ENCODE measurements at places on chromosomes 16 and 17.

DNA sequence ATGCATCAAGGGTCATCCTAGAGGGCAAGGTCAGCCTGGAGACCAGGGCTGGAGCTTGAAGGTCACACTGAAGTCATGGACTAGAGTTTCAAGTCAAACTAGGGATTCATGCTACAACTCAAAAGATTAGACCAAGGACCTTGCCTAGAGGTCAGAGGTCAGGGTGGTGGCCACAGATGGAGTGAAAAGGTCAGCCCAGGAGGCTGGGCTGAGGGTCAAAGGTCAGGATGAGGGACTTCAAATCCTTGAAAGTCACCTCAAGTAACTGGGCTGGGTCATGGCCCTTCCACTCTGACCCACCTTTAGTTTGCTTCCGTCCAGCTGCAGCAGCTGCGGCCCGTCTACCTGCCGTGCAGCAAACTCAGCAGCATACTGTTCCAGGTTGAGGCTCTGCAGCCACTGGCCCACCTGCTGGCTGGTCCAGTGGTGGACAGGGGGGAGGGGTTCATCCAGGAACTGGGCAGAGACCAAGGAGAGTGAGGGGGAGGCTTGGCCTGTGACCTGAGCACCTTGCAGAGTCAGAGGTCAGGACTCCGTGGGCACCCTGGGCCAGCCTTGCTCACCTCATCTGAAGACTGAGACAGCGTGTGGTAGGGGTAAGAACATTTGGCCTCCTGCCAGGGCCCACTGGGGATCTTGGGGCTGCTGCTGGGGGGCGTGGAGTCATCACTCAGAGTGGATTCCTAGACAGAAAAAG is 16.2 kb downstream of the SAMD14 start:
- DNase-seq = no peak

- DNase-seq = peak; percentile 92
Measured at GRCh38 chr16:88706229-88706964, at the start of the genes CTU2 and RNF166. Gene CTU2, plus strand, starts transcription at chr16:88706503. Its CDS starts 28 bp downstream, at chr16:88706531. Gene RNF166, minus strand, starts transcription at chr16:88706408. Its CDS starts 83 bp downstream, at chr16:88706325.

DNA sequence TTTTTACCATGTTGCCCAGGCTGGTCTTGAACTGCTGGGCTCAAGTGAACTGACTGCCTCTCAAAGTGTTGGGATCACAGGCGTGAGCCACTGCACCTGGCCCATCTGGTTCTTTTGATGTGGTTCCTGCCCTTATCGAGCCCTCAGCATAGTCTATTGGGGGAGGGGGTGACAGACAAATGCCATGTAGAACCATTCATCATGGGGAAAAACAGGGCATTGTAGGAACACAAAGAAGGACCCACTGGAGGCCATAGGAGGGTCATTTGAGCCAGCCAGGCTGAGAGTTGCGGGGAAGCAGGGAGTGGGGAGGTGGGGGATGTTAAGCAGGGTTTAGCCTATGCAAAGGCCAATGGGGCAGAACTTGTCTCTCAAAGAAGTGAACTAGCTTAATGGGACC is 11.9 kb downstream of the SEC14L5 start:
- DNase-seq = no peak

DNA sequence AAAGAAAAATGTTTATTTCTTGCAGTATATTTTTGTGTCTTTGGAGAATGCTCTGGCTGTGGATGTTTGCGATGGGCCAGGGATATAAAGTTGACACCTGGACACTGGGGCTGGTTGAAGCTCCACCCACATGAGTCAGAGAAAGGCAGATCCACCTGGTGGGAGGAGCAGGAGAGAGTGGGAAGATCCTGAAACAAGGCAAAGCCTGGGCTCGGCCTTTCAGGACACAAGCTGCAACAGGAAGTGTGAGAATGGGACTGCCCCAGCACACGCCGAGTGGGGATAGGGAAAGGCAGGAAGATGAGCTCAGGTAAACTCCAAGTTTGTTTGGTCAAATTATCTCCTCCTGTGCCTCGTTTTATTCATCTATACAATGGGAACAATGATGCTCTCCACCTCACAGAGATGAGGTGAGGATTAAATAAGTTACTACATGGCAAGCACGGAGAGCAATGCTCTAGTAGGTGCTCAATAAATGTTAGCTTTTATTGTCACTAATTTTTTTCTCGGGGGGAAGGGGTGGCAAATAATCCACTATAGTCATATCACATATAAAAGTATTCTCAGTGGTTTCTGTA is 21.4 kb upstream of the PITPNM3 start:
- no peak for DNase-seq

DNA sequence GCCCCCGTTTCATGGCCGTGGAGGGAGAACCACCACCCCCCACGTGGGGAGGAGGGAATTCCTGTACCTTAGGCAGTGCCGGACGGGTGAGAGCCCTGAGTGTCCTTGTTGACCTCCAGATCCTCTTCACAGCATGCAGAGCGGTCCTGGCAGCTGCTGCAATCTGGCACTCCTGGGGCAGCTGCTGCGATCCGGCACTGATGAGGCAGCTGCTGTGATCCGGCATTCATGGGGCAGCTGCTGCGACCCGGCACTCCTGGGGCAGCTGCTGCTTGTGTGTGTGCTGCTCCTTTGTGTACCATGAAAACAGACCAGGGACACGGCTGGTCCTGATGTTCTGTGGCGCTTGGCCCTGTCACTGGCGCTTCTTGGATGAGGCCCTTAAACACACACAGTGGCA is 12.8 kb downstream of the ZNF778 start:
- DNase-seq = peak; percentile 71

DNA sequence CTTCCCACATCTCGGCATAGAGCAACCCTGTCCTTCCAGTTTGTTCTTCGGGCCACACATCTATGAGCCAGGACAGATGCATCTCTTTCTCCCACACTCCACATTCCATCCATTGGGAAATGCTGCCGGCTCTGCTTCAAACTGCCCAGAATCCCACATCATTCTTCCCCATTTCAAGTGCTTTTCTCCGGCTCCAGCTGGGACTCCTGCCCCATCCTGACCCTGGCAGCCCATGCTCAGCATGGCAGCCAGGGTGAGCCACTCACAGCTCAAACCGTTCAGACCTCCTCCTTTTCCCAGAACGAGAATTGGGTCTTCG is 132.8 kb upstream of the SDK2 start:
- no peak for DNase-seq

DNA sequence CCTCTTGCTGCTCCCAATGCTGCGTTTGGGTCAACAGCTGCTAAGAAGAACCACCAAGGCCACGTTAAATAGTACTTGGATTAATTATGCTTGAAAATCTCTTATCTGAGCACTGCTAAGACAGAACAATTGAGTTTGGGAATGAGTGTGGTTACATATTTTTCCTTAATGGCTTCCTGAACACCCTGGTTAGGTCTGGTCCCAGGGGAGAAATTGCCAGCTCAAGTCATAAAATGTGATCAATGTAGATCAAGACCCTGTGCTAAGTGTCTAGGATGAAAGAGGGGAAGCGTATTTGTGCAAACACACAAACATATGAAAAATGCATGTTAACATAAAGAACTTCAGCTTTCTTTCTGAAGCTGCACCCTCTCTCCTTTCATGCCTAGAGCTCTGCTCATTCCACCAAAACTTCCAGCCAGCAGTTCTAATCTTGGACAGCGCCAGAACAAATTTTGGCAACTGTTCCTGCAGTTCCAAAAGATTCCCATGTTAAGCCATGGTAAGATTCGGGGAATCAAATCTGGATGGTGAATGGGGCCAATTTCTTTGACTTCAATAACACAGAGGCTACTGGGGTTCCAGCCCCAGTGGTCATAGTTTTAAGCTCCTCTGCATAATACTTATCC is 72.0 kb downstream of the ZFHX3 start:
- no peak for DNase-seq

DNA sequence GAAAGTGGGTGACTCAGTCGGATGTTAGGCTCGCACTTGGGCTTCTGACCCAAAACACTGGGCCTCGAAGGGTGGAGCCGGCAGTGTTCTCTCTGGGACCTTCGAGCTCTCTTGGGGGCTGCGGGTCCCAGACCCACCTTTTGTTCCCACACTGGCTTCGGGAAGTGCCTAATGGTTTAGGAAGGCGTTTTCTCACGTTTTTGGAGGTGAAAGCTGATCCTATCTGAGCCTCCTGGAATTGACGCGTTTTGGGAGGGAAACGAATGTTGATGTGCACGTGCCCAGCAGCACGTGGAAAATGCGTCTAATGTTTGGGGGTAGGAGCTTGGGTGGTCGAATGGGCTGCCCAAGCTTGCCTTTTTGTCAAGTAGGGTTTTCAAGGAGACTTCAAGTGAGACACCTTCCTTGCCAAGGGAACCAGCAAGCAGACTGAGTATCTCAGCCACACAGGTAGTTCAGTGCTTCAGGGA is 666 bp downstream of the HGS start:
- no peak for DNase-seq

DNA sequence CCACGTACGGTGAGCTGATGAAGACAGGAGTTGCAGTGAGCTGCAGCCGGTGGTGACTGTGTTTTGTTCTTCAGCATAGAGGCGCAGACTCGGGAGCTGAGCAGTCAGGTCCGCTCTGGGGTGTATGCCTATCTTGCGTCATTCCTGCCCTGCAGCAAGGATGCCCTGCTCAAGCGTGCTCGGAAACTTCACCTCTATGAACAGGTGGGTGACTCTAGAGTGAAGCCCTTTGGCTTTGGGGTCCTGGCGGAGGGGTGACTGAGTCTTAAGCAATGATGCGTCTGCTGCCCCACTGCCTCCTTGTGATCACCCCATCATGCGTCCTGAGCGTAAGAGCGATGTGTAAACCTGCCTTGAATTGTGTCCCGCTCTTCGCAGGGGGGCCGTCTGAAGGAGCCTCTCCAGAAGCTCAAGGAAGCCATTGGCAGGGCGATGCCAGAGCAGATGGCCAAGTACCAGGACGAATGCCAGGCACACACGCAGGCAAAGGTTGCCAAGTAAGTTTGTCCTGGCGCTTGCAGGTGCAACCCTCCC is 22.9 kb downstream of the UBN1 start:
- no peak for DNase-seq

DNA sequence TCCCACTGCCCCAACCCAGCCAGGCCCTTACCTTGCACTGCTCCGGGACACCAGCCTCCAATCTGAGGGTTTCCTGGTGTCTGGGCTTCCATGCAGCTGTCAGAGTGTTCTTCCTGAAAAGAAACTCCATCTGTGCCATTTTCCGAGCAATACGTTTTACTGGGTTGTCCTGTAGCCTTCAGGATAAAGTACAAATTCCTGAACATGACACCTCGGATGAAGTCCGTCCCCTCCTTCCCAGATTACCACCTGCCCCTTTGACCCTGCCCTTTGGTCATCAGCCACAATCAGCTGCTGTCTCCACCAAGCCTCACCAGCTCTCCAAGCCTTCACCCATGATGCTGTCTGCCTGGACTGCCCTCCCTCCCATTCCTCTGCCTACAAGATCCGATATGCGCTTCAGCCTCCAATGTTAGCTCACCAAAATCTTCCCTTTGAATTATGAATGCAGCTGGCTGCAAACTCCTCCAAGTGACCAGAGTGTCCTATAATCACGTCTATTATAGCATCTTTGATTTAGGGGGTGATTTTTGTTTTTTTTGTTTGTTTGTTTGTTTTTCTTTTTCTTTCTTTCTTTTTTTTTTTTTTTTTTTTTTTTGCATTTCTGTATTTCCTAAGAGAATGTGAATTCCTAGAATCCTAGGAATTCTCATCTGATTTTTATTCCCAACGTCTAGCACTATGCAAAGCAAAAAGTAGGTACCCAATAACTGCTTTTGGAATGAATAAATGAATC is 60.6 kb upstream of the KIFC3 start:
- no peak for DNase-seq

- DNase-seq = no peak
Measured at GRCh38 chr16:88353691-88354090, 29.1 kb upstream of the ZNF469 start.

GRCh38 chr16:23748630-23749029 is 6.2 kb upstream of the CHP2 start:
- no peak for DNase-seq

GRCh38 chr16:65908568-65908967 is 457.9 kb upstream of the CDH5 start:
- no peak for DNase-seq

DNA sequence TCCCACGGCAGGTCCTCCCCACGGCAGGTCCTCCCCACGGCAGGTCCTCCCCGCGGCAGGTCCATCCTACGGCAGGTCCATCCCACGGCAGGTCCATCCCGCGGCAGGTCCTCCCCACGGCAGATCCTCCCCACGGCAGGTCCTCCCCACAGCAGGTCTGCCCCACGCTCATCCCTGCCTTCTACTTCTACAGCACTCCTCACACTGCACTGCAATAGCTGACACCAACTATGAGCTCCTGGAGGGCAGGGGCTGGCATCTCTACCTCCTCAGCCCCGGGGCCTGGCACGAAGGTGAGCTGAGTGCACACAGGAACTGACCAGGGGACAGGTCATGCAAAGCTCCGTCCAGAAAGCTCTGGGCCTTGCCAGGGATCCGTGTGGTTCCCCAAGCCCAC is 45.3 kb downstream of the RPH3AL start:
- DNase-seq = no peak

DNA sequence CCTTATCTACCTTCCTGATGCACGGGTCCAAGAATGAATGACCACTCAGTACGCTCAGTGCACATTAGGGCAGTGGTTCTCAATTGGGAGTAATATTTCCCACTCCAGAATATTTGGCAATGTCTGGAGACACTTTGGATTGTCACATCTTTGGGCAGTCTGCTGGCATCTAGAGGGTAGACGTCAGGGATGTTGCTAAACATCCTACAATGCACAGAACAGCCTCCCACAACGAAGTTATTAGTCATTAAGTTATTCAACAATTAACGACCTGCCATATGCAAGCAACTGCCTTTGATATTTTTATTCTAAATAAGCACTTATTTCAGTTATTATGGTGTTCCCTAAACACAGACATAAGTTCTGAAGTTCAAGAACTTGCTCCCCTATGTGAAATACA is 669.3 kb downstream of the TOX3 start:
- DNase-seq = no peak

GRCh38 chr17:58722696-58723095 is 30.3 kb downstream of the RAD51C start:
- no peak for DNase-seq

- DNase-seq = peak; percentile 50
Measured at GRCh38 chr16:49608779-49609178, 235.2 kb downstream of the C16orf78 start.
